Tibial nerve (tissue), 4 donors: ENCODE measurements at places on chromosomes 3 and 15.

DNA sequence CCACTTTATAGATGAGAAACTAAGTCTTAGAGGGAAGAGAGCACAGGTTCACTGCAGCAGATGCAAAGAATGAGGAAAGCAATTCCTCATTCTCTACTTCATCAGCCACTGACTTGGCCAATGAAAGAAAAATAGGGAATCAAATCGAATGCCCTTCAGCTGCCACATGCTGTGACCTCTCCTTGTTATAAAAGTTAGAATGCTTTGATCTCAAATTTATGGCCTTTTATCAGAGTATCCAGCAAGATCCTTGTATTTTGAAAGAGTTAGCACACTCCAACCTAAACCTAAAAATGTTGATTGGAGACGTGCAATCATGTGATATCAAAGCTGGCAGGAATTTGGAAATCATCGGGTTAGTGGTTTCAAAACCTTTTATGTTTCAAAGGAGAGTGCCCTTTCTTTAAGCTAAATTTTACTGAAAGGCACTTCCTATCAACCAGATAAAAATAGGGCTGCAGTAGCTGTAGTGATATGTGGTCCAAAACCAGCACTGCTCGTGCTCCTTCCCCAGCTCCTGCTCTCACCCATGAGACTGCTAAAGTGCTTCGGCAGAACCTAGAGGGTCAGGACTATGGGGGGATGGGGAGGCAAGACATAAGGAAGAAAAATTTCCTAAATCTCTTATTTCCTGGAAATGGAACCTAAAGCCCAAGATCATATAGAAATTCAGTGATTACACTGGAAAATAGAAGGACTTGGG, 617.0 kb downstream of the PYDC2 start:
- H3K4me3 ChIP-seq: no peak overlapping the region
- DNase-seq: no peak
- H3K27ac ChIP-seq: no peak overlapping the region
- no peaks in the 10 kb centered on the region for H3K4me1 ChIP-seq
- no peaks in the 10 kb centered on the region for H3K27me3 ChIP-seq
- H3K36me3 ChIP-seq: no peaks in the 10 kb centered on the region

DNA sequence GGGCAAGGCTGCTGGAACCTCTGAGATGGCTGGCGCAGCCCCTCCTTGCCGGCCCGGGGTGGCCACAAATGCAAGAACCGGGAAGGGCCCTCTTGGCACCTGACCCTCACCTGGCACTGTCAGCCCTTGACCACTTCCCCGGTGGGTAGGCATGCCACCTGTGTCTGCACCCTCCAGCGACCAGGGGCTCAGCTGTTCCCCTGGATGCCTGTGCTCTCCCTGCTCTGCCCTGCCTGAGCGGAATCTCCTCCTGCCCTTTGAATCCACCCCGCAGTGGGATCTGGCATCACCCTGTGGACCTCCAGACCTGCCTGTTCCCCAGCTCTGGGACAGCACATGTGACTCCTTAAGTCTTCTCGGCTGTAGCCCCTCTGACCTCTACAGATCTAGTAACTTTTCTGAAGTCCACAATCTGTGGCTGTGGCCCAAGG, 26.1 kb upstream of the FGD5 start:
- H3K27me3 ChIP-seq: no peaks in the 10 kb centered on the region
- no peak for DNase-seq
- peaks cover 22% of the 10 kb centered on the region for H3K4me1 ChIP-seq
- no peak overlapping the region for H3K4me3 ChIP-seq

- no peak overlapping the region for H3K4me3 ChIP-seq
- no peaks in the 10 kb centered on the region for H3K36me3 ChIP-seq
- no peaks in the 10 kb centered on the region for H3K27me3 ChIP-seq
- no peaks in the 10 kb centered on the region for H3K4me1 ChIP-seq
Measured at GRCh38 chr3:186990878-186991308, 60.6 kb downstream of the ST6GAL1 start.

DNA sequence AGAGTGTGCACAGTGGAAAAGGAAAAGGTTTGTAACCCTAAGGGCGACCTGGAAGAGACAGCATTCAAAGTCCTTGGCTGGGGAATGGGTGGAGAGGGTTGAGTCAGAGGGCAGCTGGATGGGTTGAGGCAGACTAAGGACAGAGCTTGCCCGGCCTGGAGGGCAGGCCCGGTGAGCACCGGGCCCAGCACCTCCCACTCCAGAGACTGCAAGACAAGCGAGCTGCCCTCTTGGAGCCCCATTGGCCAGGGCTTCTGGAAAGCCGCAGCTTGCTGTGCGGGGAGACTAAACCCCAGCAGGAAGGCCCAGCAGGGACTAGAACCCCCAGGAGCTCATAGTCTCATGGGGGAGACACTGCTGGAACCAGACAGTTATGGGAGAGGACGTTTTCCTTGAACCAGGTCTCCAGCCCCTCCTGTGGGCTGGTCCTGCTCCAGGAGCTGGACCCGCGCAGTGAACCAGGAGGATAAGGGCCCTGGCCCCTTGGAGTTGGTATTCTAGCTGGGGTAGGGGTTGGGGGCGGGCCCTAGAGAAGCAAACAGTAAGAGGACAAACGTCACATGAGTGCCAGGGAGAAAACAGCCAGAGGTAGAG, 59.1 kb downstream of the RGMA start:
- peak overlapping the region; percentile 73 for H3K27ac ChIP-seq
- DNase-seq: no peak
- no peaks in the 10 kb centered on the region for H3K4me1 ChIP-seq
- H3K4me3 ChIP-seq: no peak overlapping the region

- H3K27ac ChIP-seq: no peak overlapping the region
- H3K4me1 ChIP-seq: no peaks in the 10 kb centered on the region
- no peaks in the 10 kb centered on the region for H3K27me3 ChIP-seq
- no peak overlapping the region for H3K4me3 ChIP-seq
- no peaks in the 10 kb centered on the region for H3K36me3 ChIP-seq
Measured at GRCh38 chr3:183394150-183394549, 34.3 kb downstream of the MCF2L2 start.

GRCh38 chr3:148759430-148759829, 61.7 kb downstream of the AGTR1 start:
- H3K4me1 ChIP-seq: no peaks in the 10 kb centered on the region
- no peak overlapping the region for H3K4me3 ChIP-seq
- DNase-seq: no peak
- no peaks in the 10 kb centered on the region for H3K27me3 ChIP-seq
- H3K36me3 ChIP-seq: no peaks in the 10 kb centered on the region
- H3K27ac ChIP-seq: no peak overlapping the region

GRCh38 chr3:46321461-46322104, 32.3 kb upstream of the CCR2 start:
- DNase-seq: no peak
- H3K27me3 ChIP-seq: no peaks in the 10 kb centered on the region
- no peak overlapping the region for H3K4me3 ChIP-seq

GRCh38 chr15:70417535-70417934, 319.8 kb upstream of the TLE3 start:
- no peak overlapping the region for H3K4me3 ChIP-seq
- no peaks in the 10 kb centered on the region for H3K27me3 ChIP-seq
- no peaks in the 10 kb centered on the region for H3K4me1 ChIP-seq
- DNase-seq: no peak

GRCh38 chr3:165635791-165636683, 201.2 kb downstream of the BCHE start:
- no peak overlapping the region for H3K4me3 ChIP-seq
- no peaks in the 10 kb centered on the region for H3K4me1 ChIP-seq
- no peaks in the 10 kb centered on the region for H3K27me3 ChIP-seq
- no peak overlapping the region for H3K27ac ChIP-seq
- no peaks in the 10 kb centered on the region for H3K36me3 ChIP-seq
- DNase-seq: no peak

DNA sequence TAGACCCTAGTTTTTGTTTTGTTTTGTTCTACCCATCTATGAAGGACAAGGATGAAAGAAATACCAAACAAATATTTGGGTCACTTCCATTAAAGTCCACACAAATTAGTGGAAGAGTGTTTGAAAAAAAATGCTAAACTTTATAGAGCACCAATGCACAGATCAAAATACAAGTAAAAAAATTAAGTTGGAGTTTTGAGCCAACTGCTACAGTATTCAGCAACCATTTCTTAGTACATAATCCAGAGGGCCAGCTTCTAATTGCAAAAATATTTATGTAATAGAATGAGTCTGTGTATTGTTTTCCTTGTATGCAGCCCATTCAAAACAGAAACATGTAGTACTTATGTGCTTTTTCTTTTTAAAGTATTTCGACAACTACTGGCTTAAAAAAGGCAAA, 121.1 kb downstream of the CBLB start:
- no peaks in the 10 kb centered on the region for H3K27me3 ChIP-seq
- H3K36me3 ChIP-seq: peaks cover 17% of the 10 kb centered on the region
- H3K4me3 ChIP-seq: no peak overlapping the region
- no peak for DNase-seq
- H3K4me1 ChIP-seq: peaks cover 56% of the 10 kb centered on the region

DNA sequence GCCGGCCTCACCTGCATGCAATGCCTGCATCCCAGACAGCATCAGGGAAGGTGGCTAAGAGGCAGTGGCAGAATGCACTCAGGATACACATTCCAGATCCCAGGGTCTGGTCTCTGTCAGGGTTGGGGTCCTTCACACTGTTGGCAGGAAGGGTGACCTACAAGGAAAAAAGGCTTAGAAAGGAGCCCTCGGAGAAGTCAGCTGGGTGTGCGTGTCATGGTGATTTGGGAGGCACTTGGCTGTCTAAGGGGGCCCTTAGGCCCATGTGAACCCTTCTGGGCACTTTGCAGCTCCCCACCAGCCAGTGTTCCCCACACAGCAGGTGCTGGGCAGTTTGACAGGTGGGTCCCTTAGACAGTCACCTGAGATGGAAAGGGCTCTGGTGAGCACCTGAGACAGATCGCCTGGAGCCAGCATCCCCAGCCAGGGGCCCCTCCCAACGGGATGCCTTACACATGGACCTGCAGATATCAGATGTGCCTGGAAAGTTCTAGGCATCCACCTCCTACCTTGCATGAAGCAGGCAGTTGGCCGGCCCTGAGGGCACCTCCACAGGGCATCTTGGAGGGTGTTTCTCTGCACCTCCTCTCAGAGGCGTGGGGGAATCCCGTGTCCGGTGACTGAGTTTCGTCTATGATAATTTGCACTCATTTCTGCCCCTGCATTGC, 131.6 kb downstream of the LRRK1 start:
- no peaks in the 10 kb centered on the region for H3K4me1 ChIP-seq
- peaks cover 15% of the 10 kb centered on the region for H3K36me3 ChIP-seq
- no peak overlapping the region for H3K27ac ChIP-seq
- no peak for DNase-seq
- no peaks in the 10 kb centered on the region for H3K27me3 ChIP-seq

DNA sequence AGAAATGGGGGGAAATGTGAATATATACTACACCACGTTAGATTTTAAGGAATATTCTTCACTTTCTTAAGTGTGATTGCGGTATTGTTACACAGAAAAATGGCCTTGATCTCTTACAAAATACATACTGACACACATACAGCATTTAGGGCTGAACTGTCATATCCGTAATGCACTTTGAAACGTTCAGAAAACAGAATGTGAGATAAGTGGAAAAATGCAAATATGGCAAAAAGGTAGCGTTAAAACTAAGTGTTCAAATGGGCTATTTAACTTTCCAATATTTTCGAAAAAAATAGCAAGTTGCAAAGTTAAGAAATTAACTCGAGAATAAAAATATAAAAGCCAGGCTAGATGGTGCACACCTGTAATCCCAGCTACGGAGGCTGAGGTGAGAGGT, 1.8 kb downstream of the ZNF280D start:
- H3K27me3 ChIP-seq: no peaks in the 10 kb centered on the region
- DNase-seq: no peak
- peak overlapping the region; percentile 100 for H3K27ac ChIP-seq

DNA sequence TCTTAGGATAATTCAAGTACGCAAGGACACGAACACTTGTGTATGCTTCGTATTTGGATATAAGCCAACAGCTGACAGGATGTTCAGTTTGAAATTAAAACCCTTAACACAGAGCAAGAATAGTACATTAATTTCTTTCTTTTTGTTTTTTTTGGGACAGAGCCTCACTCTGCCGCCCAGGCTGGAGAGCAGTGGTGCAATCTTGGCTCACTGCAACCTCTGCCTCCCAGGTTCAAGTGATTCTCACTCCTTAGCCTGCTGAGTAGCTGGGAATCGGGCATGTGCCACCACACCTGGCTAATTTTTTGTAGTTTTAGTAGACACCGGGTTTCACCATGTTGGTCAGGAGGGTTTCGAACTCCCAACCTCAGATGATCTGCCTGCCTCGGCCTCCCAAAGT, 32.4 kb downstream of the TOMM70 start:
- no peaks in the 10 kb centered on the region for H3K27me3 ChIP-seq
- no peak for DNase-seq
- H3K4me3 ChIP-seq: no peak overlapping the region
- no peaks in the 10 kb centered on the region for H3K4me1 ChIP-seq

- H3K36me3 ChIP-seq: peaks cover 30% of the 10 kb centered on the region
- H3K4me3 ChIP-seq: no peak overlapping the region
- no peak for DNase-seq
- H3K4me1 ChIP-seq: peaks cover 47% of the 10 kb centered on the region
Measured at GRCh38 chr3:49805897-49806701, 3.0 kb downstream of the INKA1 start.

- no peak for DNase-seq
- H3K4me3 ChIP-seq: no peak overlapping the region
- no peaks in the 10 kb centered on the region for H3K4me1 ChIP-seq
- H3K36me3 ChIP-seq: no peaks in the 10 kb centered on the region
- no peak overlapping the region for H3K27ac ChIP-seq
Measured at GRCh38 chr3:142947799-142948575, 15.5 kb downstream of the PAQR9 start.

DNA sequence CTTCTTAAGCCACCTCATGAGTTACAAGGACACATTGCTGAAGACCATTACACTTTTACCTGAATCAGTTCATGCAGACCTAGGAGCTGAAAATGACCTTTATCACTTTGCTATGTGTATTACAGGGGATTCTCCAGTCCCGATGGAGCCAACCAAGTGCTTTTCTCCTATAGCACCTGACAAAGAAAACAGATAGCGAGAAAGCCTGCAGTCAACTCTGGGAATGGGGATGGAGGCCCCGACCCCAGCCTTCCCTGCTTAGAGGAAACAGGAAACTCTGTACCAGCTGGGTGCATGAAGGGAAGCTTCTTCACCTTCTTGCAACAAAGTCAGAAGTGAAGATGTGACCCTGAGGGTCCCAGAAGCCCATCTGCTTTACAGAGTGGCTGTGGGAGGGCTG, 168.3 kb upstream of the SEMA6D start:
- H3K4me1 ChIP-seq: no peaks in the 10 kb centered on the region
- no peaks in the 10 kb centered on the region for H3K36me3 ChIP-seq
- H3K4me3 ChIP-seq: no peak overlapping the region
- no peaks in the 10 kb centered on the region for H3K27me3 ChIP-seq
- H3K27ac ChIP-seq: no peak overlapping the region

- H3K4me3 ChIP-seq: no peak overlapping the region
- H3K27me3 ChIP-seq: no peaks in the 10 kb centered on the region
- no peak for DNase-seq
- no peak overlapping the region for H3K27ac ChIP-seq
- H3K4me1 ChIP-seq: no peaks in the 10 kb centered on the region
Measured at GRCh38 chr15:58401991-58402649, 29.7 kb upstream of the LIPC start.

GRCh38 chr3:154244644-154245043, 79.6 kb downstream of the DHX36 start:
- H3K27me3 ChIP-seq: no peaks in the 10 kb centered on the region
- no peak overlapping the region for H3K4me3 ChIP-seq
- no peaks in the 10 kb centered on the region for H3K36me3 ChIP-seq
- no peaks in the 10 kb centered on the region for H3K4me1 ChIP-seq

- no peaks in the 10 kb centered on the region for H3K36me3 ChIP-seq
- no peak overlapping the region for H3K4me3 ChIP-seq
- no peak for DNase-seq
- no peaks in the 10 kb centered on the region for H3K4me1 ChIP-seq
- H3K27me3 ChIP-seq: no peaks in the 10 kb centered on the region
Measured at GRCh38 chr3:177300039-177300833, 103.0 kb upstream of the TBL1XR1 start.

- H3K27ac ChIP-seq: no peak overlapping the region
- H3K36me3 ChIP-seq: no peaks in the 10 kb centered on the region
- H3K4me1 ChIP-seq: no peaks in the 10 kb centered on the region
Measured at GRCh38 chr15:94467034-94467433, 235.7 kb downstream of the MCTP2 start.
